ENCODE measurements at places on chromosomes 1 and 21.

GRCh38 chr21:33383056-33383888, 19.9 kb upstream of the IFNGR2 start:
- no peak for DNase-seq

GRCh38 chr1:60071296-60071695, 2.3 kb downstream of the C1orf87 start:
- no peak for DNase-seq

DNA sequence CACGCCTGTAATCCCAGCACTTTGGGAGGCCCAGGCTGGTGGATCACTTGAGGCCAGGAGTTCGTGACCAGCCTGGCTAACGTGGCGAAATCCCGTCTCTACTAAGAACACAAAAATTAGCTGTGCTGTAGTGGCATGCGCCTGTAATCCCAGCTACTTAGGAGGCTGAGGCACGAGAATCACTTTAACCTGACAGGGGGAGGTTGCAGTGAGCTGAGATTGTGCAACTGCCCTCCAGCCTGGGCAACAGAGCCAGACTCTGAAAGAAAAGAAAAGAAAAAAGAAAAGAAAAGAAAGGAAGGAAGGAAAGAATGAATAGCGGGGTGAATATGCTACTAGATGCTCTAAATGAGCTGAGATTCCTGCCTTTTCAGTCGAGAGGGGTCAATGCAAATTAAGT, 7.1 kb downstream of the GFI1 start:
- DNase-seq: no peak

GRCh38 chr1:1293263-1294249, 13.3 kb downstream of the SCNN1D start:
- DNase-seq: no peak

DNA sequence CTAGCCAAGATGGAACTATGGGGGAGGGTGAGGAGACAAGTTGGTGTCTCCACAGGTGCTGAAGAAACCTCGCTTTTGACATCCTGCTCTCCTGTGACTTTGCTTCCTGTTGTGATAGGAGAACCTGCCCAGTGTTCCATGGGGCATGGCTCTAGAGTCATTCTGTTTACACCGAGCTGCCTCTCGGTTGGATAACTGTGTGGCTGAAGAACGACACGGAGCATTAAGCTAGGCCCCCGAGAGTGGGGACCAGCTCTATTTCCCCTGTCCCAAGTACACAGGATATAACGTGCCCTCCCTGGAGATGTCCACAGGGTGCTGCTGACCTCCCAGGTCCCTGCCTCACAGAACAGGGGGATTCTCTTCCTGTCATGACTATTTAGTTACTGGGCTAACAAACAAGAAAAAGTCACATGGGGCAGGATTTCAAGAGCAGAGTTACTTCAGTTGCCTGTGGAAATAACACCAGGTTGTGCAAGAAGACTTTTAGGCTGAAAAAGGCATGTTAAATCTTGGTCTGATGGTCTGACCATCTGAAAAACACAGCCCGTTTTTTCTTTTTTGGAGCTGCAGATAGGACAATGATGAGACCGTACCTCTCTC, 29.4 kb upstream of the PPP2R5A start:
- no peak for DNase-seq
